ENCODE measurements at places on chromosomes 2 and 18.

DNA sequence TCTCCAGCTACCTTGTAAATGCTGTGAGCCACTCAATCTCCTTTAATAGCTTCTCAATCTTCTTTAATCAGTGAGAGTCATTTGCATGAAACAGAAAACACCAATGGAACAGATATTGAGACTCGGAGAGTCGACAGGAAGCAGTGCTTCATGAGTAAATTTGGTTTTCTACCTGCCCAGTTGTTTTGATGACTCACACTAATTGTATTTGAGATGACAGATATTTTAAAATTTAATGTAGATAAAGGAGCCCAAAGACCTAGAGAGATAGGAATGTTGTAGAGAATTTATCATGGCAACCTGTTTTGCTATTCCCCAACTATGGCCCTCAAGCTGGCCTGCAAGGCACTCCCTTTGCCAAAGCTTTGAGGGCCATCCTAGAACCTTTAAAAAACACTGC is 119.1 kb downstream of the CDC42EP3 start:
- no peak for DNase-seq

GRCh38 chr2:219968685-219969345 is 341.4 kb downstream of the SLC4A3 start:
- no peak for DNase-seq

GRCh38 chr18:48927286-48928080 is 23.3 kb downstream of the SMAD7 start:
- no peak for DNase-seq

GRCh38 chr18:56807901-56808300 is 156.7 kb downstream of the WDR7 start:
- DNase-seq = no peak

DNA sequence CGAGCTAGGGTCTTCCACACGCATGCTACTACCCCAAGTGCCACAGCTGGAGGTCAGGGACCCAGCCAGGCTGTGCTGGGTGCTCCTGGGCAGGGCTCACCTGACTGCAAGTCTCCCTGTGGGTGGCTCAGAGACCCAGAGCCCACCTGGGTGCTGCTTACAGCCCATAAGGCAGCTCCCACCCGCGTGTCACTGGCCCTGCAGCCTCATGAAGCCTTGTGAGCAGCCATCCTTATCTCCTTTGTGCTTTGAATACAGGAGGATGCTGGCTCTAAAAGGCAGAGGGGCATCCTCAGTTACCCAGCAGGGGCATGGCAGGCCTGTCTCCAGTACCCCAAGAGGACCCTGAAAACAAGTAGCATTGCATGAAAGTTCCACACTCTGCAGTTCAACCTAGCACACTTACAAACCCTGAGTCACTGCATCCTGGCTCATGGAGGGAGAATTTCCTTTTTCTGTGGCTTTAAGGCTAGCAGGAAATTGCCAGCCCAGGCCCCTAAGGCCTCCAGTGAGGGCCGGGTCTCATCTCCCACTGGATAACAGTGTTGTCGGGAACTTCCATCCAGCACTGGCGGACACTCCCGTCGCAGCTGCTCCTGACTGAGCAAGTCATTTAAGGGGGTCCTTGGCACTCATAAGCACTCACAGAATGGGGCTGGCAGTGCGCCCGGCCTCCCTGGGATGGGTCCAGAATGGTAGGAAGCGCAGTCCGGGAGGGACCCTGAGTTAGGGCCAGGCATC is 137.1 kb downstream of the RPIA start:
- DNase-seq = no peak

- no peak for DNase-seq
Measured at GRCh38 chr2:285531-285930, 2.4 kb downstream of the ALKAL2 start.

DNA sequence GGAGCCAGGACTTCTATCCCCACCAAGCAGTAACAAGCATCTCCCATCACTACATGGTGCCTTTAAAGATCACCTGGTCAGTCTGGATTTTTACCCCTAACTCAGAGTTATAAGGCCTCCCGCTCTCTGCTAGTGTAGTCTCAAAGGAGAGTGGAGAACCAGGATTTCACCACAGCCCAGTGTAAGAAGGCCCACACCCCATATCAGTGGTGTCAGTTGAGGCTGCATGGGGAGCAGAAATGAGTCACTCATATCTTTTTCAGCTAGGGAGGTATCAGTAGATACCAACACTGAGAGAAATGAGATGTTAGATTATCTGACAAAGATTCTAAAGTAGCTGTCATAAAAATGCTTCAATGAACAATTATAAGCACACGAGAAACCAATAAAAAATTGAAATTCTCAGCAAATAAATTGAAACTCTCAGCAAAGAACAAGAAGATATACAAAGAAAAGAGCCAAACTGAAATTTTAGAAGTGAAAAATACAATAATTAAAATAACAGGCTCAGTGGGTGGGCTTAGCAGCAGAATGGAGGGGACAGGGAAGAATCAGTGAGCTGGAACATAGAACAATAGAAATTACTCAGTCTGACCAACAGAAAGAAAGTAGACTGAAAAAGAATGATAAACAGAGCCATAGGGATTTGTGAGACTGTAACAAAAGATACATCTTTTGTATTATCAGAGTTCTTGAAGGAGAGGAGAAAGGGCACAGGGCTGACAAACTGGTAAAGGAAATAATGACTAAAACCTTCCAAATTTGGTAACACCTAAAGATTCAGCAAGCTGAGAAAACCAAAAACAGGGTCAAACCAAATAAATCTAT is 257.7 kb downstream of the ANAPC1 start:
- DNase-seq = no peak

GRCh38 chr2:144523596-144524117 is 3.7 kb upstream of the ZEB2 start:
- no peak for DNase-seq

DNA sequence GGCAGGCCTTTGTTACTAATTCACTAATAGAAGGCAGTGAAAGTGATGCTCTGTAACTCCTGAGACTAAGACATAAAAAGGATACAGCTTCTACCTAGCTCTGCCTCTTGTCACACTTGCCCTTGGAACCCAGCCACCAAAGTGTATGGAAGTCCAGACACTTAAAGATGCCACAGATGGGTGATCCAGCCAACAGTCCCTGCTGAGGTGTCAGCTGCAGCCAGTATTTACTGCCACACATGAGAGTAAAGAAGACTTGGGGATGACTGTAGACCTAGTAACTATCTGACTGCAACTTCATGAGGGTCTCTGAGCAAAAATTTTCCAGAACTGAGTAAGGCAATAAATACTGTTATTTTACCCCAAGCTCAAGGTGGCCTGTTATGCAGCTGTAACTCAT is 8.8 kb downstream of the IMMT start:
- no peak for DNase-seq

DNA sequence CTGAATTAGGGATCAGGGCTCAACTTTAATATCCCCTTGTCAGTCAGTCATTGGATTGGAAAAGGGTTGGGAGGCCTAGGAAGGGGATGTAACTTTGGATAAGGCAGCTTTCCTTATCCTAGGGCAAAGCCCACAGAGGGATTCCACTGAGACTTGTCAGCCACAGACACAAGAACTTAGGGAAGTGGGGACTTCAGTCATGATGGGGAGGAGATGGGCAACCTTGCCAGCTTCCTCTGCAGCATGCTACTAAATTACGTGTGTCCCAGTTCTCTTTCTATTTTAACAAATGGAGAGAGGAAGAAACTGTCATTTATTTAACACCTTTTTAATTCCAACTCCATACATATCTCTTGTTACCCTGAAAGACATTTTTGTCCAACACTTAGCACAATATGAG is 237.8 kb downstream of the WDR7 start:
- no peak for DNase-seq
